Stimulated activated CD4-positive, alpha-beta T cell treated with anti-CD3 and anti-CD28 coated beads, Interleukin-1b, Interleukin-23, amount 100 ng/mL, for 24 hours (primary cell): ENCODE measurements at places on chromosomes 16 and 17.

DNA sequence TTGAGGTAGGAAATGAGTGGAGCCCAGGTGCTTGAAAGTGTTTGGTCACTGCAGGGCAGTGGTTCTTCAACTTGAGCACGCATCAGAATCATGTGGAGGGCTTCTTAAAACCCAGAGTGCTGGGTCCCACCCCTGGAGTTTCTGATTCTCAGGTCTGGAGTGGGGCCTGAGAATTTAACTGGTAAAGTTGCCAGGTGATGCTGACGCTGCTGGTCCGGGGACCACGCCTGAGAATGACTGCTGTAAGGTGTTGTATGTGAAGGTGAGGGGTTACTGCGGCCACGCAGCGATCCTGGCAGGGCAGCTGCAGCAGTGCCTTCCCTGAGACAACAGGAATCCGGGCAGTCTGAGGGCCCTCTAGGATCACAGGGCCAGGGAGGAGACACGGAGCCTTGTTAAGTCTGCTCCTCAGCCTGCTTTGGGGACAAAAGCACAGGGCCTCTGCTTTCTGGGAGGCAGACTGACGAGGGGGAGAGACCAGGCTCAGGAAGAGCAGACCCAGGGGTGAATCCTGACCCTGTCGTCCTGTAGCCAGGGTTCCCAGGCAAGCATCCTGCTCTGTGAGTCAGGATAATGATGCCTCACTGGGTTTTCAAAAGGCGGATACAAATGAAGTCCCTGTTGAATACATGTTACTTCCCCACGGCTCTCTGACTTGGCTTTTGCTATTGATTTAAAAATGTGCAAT, 16.2 kb downstream of the CCDC42 start:
- no peak for DNase-seq

DNA sequence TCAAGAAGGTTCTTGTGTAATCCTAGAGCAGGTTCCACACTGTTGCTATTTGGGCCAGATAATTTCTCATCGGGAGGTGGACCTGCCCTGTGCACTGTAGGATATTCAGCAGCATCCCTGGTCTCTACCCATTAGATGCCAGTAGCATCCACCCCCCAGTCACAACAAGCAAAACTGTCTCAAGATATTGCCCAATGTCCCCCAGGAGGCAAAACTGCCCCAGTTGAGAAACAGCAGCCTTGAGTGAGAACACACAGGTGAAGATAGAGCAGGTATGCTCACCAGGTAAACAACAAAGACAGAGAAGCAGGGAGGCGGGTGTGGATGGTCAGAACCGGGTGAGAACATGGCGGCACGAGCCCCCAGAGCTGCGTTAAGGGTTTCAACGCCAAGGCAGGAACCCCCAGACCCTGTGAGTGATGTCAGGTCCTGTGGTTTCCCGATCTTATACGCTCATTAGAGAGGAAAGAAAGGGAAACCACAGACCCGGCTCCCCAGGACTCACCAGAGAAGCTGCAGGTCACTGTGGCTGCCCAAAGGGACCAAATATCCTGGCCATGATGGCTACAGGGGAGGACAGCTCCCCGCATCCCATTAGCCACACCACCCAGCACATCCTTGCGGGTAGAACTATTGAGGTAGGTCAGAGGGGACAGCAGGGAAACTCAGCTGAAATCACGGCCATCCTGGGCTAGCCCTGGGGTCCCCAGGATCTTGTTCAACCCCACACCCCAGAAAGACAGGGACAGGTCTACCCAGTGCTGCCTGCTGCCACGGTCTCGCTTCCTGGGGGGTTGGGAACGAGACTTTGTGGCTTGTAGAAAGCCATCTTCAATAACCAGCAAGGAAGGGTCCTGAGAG, 21.2 kb downstream of the CDC42EP4 start:
- no peak for DNase-seq

DNA sequence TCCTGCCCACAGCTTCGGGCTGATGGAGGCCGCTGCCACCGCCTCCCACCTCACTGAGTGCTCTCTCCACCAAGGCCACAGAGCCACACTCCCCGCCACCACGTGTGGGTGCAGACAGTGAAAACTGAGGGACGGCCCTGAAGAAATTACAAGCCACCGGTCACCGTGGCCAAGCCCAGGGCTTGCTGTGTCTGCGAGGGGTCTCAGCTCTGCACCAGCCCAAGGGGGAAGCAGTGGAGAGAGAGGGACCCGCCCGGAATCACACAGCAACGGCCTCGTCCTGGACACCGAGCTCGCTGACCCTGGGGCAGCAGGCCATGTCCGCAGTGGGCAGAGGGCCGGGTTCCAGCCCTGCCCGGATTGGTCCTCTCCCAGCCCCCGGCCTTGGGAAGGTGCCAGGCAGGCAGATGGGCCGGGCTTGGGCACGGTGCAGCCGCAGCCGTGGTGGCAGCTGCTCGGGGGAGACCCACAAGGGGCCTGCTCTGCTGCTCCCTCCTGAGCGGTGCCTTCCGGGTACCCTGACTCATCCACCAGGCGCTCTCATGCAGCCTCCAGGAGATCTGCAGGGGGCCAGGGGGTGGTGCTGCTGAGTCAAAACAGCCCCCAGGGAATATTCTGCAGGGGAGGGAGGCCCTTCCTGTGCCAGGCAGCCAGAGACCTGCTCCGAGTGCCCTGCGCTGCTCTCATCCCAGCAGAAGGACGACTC, 52.0 kb downstream of the CBFA2T3 start:
- DNase-seq = no peak

DNA sequence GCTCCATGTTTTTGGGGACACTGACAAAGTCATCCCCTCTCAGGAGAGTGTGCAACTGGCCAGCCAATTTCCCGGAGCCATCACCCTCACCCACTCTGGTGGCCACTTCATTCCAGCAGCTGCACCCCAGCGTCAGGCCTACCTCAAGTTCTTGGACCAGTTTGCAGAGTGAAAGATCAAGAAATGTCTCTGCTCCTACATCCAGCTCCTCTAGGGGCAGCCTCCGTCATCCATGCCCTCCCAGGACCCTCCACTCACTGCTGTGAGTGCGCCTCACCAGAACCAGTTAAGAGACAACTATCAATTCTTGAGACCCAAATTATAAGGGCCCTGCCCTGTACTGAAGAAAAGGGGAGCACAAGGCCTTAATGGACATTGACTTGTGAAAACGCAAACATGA, 1.1 kb downstream of the OVCA2 start:
- no peak for DNase-seq

- DNase-seq = no peak
Measured at GRCh38 chr17:74262601-74263000, 11.4 kb upstream of the DNAI2 start.

GRCh38 chr16:28905800-28906372, 19.2 kb downstream of the RABEP2 start:
- DNase-seq = no peak

DNA sequence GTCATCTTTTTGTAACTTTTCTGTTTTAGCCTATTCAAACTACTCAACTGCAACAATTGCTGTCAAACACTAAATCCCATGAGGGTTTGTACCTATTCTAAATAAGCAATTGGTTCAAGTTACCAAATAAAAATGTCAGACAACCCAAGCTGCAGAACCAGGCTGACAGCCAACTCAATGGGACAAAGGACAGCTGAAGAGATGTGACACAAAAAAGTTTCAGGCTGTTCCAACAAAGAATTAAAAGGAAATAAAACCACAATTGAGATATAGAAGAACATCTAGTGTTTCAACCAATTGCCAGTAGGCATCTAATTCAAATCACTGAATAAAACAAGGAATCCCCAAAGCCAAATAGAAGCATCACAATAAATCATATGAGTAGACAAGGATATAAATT, 49.3 kb downstream of the GRB7 start:
- no peak for DNase-seq
